ENCODE measurements at places on chromosomes 2 and 18.
A peak's percentile ranks its signal among the peaks of the same experiment; 100 is the strongest.

- no peak for DNase-seq
These were observed 132.2 kb downstream of the FMNL2 start for GRCh38 chr2:152466980-152467676.

- DNase-seq = no peak
These were observed at the start of gene RTP5 for GRCh38 chr2:241869087-241869961. Gene RTP5 (plus strand): TSS chr2:241869729. CDS start chr2:241869757, 28 bp downstream.

DNA sequence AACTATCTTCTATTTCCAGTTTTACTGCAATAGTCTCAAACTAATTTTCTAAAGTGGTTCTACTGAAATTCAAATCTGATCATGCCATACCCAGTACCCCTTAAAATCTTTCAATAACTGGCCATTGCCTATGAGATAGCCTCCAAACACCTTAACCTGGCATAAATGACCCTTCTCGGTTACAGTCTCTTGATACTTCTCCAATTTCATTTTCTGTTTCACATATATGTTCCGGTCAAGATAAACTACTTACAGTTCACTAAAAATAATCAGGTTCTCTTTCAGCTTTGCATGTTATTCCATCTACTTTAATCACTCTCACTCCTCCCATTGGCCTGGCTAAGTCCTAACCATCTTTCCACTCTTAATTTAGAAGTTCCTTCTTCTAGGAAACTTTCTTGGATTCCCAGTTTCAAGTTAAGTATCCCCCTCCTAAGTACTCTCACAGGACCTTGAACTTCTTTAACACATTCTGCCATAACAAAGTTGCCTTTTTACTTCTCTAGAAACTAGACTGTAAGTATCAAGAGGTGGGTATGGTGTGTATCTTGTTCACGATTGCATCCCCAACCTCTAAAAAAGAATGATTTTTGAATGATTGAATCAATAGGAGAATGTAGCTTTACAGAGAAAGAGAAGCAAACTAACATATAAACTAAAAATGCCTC is 110.2 kb upstream of the RBBP8 start:
- DNase-seq = no peak

GRCh38 chr2:218405746-218406208 is 6.1 kb downstream of the CTDSP1 start:
- no peak for DNase-seq

GRCh38 chr2:234374150-234374508 is 122.8 kb downstream of the ARL4C start:
- DNase-seq = no peak

DNA sequence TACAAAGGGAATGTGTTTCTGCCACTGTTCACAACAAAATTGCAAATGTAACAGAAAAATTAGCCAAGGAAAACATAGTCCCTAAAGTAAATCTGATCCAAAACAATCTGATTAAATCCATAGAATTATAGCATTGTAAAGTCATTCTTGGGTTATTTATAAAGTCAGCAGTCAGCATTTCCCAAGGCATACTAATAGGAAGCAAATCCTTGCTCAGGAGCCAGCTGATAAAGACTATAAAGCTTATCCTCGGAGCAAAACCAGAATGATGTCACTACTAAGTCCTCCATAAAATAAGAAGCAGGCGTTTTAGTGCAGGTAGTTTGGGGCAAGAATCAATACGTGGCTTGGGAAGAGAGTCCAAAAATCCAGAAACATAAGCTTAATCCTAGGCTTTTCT is 67.3 kb upstream of the CSRNP3 start:
- no peak for DNase-seq

- DNase-seq = no peak
These were observed 463.9 kb upstream of the HS6ST1 start for GRCh38 chr2:128782411-128783192.

GRCh38 chr2:23953625-23954024 is 13.4 kb downstream of the UBXN2A start:
- no peak for DNase-seq

- DNase-seq = no peak
These were observed 1.0 kb upstream of the ZEB2 start for GRCh38 chr2:144520756-144521487.

- no peak for DNase-seq
These were observed 96.2 kb upstream of the BCL2L11 start for GRCh38 chr2:111024496-111024895.

DNA sequence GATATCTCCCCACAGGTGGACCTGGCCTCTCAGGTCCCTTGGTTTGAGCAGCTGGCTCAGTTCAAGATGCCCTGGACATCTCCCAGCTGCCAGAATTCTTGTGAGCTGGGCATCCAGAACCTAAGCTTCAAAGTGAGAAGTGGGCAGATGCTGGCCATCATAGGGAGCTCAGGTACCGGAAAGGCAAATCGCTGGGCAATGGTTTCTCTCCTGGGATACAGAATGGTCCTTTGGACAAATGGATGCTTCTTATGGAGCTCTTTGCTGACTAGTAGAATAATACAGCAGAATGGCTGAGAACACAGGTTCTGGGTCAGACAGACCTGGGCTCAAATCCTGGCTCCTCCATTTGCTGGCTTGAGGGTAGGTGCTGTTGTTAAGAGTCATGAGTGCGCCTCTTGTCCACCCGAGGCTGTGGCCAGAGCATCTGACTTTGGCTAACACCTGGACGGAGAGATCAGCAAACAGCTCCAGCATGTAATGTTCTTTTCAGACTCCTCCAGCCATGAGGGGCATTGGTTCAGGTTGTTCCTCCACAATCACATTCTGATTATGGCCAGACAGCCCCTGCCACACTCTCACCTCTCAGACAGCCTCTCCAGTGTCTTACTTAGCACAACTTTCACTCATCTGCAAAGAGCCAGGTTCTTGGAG is 7.5 kb downstream of the ABCG8 start:
- no peak for DNase-seq

DNA sequence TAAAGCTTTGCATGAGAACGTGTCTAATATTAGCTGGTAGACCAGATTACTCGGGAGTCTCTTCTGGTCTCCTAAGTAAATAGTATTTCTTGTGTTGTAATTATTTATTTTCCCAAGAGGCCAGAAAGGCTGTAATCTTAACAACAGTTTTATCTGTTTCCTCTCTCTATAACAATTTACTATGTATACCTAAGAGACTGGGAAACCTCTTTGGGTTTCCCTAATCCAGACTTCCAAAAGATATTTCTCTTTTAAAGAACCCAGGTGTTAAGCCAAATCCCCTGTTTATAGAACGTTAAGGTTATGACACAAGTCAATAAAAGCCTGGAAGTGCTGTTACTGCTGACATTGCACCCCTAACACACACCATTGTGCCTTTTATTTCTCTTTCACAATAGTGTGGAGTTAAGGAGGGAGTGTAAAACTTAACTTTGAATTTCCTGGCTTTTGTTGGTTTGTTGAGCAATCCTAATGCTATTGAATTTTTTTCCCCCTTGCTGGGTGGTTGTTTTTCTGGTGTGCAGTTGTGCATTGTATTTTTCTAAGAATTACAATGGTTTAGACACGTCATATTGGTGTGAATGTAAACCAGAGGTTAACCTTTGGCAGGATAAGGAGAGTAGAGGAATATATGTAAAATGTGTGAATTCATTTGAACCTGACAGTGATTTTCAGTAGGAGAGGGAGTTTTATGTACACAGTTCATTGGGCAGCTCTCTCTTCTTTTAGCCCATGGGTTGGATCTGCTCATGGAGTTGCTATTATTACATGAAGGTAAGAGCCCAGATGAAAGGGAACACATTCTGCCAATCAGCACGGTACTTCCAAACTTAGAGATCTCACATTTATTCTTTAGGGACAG is 192.8 kb downstream of the MTX2 start:
- no peak for DNase-seq

DNA sequence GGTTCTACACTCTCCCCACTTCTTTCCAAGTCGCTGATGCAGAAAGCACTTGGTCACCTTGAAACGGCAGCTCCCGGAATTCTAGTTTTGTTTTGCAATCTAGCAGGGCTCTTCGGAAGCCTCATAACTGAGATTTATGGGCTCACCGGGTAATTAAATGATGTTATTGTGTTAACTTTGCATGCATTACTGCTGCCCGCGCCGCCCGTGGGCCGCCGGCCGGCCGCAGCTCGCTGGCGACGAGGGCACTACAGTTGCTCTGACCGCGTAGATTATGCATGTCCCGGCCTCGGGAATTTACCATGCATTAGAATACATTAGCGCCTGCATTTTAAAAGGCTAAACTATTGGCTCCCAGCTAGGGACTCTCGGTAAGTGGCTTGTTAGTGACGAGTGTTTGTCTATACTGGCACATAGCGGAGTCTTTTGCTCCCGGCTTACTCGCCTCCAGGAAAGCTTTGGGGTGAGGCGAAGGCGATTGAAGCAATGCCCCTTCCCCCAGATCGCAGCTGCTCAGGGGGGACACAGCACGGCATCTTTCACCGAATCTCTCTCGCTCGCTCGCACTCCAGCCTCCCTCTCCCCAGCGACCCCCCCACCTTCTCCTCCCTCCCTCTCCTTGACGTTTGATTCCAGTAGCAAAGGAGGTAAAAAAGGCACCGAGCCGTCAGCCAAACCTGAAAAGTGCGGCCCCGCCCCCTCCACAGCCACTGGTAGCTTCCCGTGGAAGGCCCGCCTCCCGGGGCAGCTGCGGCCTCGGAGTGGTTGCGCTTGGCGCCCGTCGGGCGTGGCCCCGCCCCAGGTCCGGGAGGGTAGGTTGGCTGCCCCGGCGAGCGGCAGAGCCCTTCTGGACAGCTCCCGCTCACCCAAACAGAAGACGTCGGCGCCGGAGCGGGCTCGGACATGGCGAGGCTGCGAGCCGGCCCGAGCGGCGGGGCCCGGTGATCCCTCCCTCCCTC is at the start of gene ONECUT2:
ONECUT2 (plus strand) TSS at position 839 of the 959 bp plus-strand sequence. CDS start 343 bp downstream, outside the sequence.
- DNase-seq = peak; percentile 46

All from AG04450 (cell line).